ENCODE measurements at places on chromosomes 7 and 10.

- DNase-seq: no peak
These were observed 823.1 kb upstream of the LRRTM3 start for GRCh38 chr10:66102756-66103155.

DNA sequence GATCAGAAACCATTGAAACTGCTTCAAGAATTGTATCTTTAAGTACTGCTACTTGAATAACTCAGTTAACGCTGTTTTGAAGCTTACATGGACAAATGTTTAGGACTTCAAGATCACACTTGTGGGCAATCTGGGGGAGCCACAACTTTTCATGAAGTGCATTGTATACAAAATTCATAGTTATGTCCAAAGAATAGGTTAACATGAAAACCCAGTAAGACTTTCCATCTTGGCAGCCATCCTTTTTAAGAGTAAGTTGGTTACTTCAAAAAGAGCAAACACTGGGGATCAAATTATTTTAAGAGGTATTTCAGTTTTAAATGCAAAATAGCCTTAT lies 14.7 kb downstream of the HNRNPA2B1 start:
- DNase-seq: no peak

DNA sequence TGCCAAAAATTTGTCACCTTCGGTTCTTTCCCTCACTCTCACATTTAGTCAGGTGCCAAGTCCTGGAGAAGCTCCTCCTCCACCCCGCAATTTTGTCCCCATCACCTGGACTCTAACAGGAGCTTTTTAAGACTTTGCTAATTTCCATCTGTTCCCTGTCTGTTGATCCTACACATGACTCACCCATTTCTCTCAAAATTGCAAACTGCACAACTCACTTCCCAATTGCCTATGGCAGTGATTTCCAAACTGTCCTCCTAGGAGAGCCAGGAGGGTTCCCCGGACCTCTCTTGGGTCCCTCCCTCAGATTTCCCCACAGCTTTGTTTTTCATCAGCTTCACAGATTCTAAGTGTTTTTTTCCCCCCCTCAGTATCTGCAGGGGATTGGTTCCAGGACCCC lies 120.3 kb downstream of the WNT2 start:
- no peak for DNase-seq

- no peak for DNase-seq
These were observed 513.9 kb upstream of the ZWINT start for GRCh38 chr10:56874950-56875349.

DNA sequence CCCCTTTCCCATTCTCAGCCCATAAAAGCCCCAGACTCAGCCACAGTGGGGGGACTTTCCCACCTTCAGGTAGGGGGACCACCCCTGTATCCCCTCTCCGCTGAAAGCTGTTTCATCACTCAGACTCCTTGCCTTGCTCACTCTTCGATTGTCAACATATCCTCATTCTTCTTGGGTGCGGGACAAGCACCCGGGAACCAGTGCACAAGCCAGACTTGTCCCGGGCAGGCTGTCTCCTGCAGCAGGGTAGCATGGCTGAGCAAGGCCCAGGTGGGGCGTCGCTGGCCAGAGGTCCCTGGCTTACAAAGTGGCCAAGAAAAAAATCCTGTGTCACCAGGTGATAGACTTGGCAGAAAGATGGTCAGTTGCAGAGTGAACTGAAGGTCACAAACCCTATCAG lies 64.7 kb downstream of the NOD1 start:
- DNase-seq: no peak

GRCh38 chr7:121195874-121196273 lies 132.9 kb upstream of the WNT16 start:
- DNase-seq: no peak

GRCh38 chr10:72852508-72852907 lies 41.0 kb upstream of the OIT3 start:
- no peak for DNase-seq

DNA sequence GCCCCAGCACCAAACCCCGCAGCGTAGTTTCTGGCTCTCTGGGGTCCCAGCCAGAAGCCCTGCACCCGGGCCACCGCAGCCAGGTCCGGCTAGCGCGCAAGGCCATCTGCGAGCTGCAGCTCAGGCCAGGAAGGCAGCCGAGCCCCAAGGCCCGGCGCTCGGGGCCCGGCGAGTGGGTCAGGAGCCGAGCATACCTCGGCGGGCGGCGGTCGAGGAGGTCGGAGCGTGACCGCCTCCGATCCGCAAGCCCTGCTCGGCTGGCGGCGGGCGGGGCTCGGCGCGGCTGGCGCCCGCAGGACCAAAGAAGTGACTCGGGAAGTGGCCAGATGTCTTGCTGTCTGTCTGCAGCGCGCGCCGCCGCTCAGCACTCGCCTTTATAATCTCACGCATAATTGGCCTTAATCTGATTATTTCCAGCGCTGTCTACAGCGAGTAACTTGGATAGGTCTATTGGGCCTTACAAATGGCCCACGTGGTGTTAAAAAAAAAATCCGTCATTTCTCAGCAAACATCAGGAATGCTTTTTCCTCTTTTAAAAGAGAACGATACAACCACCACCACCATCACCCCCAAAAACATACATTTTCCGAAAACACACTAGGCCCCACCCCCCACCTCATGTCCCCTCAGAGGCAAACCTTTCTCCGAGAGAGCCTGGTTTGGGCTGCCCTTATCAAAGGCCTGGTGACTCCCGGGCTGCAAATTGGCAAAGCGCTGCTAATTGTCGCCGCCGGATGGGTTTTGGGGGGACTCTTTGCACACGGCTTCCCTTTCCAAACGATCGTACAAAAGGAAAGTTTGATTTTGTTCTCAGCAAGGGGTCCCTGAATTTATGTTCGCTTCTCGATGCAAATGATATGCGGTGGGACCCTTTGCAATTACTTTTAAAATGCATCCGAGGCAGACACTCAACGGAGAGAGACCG lies at the start of gene DRGX:
Gene DRGX, minus strand, starts transcription at position 349 of the 925 bp plus-strand sequence. CDS start 649 bp downstream, outside the sequence.
- no peak for DNase-seq

GRCh38 chr10:63115732-63116383 lies 17.3 kb upstream of the NRBF2 start:
- DNase-seq: no peak

GRCh38 chr7:109462171-109462570 lies 892.5 kb downstream of the DNAJB9 start:
- no peak for DNase-seq

- DNase-seq: peak; percentile 46
These were observed 51.3 kb downstream of the POLL start for GRCh38 chr10:101536800-101537199.

- DNase-seq: no peak
These were observed 68.2 kb downstream of the CLEC2L start for GRCh38 chr7:139591550-139592195.

DNA sequence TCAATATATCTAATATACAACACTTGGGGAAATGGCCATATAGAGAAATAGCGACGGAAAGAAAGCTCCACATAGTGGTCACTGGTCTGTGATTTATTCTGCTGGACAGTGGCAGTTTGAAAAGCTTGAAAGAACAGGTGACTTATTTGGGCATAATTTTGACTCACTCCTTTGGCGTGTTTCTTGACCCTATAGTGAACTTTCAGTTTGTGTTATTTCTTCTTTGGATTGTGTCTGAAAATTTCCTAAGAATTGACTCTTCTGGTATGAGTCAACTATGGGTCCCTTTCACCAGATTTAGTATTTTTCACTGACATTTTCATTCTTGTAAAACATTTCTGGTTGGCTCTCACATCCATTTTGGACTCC lies 25.8 kb upstream of the IMMP2L start:
- DNase-seq: no peak

DNA sequence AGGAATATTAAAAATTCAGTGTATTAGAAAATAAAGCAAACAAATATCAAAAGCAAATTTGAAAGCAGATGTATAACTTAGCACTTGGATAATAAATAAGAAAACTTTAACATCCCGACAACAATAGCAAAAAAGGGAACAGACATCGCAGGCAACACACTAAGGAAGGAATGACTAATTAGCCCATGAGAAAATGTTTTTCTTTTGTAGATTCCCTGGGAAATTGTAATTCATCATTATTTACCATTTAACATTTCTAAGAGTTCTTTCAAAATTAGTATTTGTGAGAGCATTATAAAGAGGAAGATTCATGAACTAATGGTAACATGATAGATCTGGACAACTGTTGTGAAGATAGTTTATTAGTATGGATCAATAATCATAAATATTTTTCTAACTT lies 106.0 kb upstream of the STK17A start:
- DNase-seq: no peak

GRCh38 chr7:117140921-117141320 lies 181.9 kb downstream of the WNT2 start:
- no peak for DNase-seq

DNA sequence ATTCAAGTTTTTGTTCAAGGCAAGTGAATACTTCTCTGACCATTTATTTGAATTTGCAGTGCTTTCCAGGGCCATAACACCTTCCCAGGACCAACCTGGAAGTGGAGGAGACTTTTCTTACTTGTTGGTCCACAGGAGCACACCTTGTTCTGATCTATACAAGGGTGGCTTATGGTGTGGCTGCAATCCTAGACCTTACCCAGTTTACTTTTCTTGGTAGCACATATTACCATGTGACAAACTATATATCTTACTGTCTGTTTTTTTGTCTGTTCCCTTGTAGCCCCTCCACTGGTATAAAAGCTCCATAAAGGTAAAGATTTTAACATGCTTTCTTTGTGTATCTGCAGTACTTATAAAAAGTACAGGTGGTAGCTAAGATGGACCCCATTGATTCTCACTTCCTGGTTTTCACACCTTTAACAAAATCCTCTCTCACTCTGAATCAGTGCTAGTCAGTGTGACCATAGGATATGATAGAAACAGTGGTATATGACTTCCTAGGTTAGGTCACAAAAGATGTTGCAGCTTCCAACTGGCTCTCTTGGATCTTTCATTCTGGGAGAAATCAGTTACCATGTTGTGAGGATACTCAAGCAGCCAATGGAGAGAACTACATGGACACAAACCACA lies 5.6 kb upstream of the ASB4 start:
- DNase-seq: no peak

- DNase-seq: no peak
These were observed 622.2 kb downstream of the POM121L12 start for GRCh38 chr7:53657586-53657985.

GRCh38 chr10:62534031-62534430 lies 159.9 kb downstream of the ZNF365 start:
- no peak for DNase-seq

DNA sequence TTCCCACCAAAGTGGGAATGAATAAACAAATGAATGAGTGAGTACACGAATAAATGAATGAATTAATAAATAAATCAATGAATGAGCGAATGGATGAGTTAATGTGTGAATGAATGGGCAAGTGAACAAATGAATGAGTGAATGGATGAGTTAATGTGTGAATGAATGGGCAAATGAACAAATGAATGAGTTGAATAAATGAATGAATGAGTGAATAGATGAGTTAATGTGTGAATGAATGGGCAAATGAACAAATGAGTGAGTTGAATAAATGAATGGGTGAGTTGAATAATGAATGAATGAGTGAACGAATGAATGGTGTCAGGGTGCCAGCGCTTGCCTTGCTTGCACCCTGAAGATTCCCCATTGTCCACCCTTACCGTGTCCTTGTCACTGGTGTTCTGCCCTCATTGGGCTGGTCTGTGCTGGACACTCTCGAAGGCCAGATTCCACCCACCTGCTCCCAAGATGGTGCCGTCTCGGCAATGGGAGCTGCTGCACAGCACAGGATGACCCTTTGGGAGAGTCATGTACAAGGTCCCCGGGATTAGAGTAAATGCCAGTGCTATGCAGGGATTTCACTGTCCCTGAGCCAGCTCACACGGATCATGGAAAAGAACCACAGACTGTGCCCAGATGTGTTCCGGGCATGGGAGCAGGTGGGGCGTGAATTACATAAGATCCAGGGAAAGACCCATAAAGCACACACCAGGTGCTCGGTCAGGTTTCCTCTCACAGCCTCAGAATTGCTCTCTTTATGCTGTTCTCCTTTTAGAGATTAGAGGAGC lies 83.2 kb downstream of the CAMK1D start:
- no peak for DNase-seq

DNA sequence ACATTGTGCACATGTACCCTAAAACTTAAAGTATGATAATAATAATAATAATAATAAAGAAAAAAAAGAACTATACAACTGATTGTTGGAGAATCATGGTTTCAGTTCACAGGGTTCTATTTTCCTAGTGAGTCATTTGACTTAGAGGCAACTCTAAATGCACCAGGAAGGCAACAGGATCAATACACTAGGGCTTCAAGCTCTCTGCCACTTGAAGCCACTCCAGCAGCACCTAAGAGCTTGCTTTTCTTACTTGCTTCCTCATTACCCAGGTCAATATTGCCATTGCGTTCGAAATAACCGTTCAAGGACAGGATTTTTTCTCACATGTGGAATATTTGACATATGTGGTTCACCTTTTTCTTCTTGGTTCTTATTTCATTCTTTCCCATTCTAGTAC lies 189.7 kb downstream of the GRM3 start:
- no peak for DNase-seq

DNA sequence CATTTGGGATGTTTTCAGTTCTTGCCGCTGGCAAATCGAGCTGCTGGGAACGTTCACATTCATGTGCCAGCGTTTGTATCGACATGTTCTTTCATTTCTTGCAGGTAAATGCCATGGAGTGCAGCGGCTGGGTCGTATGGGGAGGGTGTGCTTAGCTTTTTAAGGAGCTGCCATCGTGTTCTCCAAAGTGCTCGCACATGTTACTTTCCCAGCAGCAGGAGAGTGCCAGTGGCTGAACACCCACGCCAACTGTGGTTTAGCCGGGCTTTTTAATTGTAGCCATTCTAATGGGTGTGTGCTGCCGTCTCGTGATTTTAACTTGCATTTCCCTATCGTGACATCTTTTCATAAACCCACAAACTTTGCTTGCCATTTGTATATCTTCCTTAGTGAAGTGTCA lies 11.6 kb upstream of the BNIP3 start:
- no peak for DNase-seq

- DNase-seq: no peak
These were observed 55.7 kb downstream of the CUBN start for GRCh38 chr10:17073725-17074540.

DNA sequence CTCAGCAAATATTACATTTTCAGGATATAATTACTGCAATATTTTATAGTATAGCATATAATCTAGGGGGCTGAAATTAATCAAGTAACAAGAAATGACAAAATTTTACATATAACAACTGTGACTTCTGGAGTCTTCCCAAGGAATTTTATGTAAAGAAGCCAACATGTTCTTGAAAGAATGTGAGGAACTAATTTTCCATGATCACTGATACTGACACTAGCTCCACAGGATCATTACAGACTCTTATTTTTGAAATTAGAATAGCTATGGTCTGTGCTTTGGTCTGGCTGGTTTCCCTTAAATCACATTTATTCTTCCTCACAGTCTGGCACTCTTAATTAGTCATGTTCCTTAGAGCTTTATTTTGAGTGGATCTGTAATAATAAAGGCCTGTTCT lies 267.7 kb upstream of the SEMA3A start:
- no peak for DNase-seq

GRCh38 chr10:56782503-56782902 lies 421.4 kb upstream of the ZWINT start:
- no peak for DNase-seq

Data from CD4-positive, alpha-beta T cell treated with Interleukin-17A for 1 hour (primary cell).